HTR-8/SVneo (cell line): ENCODE measurements at places on chromosomes 7 and 10.

GRCh38 chr10:3270577-3271316 lies 98.2 kb upstream of the PITRM1 start:
- DNase-seq = no peak

- no peak for DNase-seq
Measured at GRCh38 chr10:107409522-107409921, 245.0 kb upstream of the SORCS1 start.

- DNase-seq = no peak
Measured at GRCh38 chr10:61634746-61635145, 28.0 kb upstream of the CABCOCO1 start.

DNA sequence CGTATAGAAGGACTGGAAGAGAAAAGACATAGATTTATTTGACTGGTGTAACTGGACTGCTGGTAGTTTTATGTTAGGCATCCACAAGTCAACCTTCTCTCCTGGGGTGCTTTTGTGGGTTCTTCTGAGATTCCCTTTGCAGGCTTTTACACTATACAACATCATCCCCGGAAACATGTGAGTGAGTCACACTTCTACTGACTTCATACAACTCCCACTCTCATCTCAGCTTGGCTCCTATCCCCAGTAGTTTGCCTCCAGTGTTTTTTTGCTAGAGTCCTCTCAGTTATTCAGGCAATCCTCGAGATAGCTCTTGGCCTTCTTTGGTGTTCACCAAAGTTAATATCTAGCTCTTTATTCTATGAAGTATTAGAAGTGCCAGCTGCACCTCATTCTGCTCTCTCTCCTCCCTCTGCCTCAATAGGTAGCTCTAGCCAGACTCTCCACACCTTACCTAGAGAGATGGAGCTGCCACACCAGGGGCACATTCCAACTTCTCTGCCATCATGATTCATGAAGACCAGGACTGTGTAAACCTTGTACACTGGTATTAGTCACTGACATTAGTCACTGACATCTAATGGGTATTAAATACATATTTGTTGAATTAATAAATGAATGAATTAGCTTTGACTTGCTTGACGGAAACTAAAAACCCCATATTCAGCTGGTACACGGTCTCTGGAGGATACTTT lies 281.9 kb downstream of the PPP1R3A start:
- no peak for DNase-seq

DNA sequence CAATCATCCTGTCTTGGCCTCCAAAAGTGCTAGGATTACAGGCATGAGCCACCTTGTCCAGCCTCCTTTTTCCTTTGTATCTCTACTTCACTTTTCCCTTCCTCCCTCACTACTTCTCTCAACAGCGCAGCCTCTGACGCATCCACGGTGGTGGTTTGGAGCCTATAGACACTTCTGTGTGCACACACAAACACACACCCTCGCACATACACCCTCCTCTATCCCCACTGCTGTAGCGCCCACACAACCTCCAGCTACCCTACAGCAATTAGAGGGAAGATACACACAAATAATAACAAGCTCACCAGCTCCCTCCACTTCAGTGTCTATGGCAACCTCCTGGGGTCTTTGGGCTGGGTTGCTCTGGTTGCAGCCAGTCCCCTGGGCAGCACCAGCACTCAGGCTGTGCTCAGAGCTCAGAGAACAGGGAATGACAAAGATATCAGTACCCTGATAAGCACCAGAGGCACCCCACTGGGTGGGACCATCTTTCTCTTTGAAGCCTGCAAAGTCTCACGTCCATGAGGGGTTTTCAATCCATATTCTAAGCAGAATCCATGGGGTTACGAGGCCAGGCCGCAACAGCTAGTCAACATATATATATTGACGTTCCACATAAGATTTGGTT lies 3.3 kb upstream of the CAMK2G start:
- no peak for DNase-seq

- DNase-seq = no peak
Measured at GRCh38 chr7:34735526-34735925, 77.5 kb downstream of the NPSR1 start.

DNA sequence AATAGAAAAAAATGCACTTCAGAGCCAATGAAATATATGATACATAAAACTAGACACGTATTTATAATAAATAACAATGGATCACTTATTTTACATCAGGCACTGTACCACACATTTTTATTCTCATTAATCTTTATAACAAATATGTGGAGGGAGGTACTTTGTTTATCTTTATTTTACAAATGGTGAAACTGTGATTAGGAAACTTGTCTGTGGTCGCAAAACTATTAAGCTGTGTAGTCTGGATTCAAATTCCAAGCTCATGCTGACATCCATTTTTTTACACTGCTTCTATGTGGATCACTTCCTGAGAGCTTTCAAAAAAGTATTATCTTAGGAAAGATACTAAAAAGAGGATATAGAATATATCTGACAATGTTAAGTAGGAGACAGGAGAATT lies 978.6 kb downstream of the SORCS1 start:
- DNase-seq = no peak

GRCh38 chr7:77727936-77728701 lies 31.9 kb downstream of the RSBN1L start:
- DNase-seq = no peak

DNA sequence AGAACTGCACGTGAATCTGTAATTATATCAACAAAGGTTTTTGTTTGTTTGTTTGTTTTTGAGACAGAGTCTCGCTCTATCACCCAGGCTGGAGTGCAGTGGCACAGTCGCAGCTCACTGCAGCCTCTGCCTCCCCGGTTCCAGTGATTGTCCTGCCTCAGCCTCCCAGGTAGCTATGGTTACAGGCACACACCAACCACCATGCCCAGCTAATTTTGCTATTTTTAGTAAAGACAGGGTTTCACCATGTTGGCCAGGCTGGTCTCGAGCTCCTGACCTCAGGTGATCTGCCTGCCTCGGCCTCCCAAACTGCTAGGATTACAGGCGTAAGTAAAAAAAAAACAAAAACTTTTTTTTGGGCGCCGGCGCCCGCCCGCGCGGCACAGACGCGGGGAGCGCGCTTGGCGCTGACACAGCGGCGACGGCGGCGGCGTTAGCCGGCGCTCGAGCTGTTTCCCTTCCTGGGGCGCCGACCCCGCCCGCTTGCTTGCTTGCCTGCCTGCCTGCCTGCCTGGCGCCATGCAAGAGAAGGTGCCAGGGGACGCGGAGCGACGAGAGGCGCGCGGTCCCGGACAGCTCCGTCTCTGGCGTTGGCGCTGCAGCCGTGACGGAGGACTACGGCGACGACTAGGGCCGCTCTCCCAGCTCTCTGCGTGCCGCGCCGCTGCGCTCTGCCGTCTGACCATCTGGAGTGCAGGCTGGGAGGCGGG lies 171.4 kb upstream of the NUPR2 start:
- DNase-seq = no peak

DNA sequence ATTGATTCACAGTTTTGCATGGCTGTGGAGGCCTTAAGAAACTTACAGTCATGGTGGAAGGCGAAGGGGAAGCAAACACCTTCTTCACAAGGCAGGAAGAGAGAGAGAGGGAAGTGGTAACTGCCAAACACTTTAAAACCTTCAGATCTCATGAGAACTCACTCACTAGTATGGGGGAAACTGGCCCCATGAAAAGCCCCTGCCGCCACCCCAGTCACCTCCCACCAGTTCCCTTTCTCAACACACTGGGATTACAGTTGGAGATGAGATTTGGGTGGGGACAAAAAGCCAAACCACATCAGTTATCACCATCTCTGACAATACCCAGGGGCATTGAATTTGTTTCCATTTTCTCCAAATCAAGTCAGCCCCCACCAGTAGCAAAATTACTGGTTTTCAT lies 740.4 kb downstream of the GATA3 start:
- DNase-seq = no peak

GRCh38 chr10:48511066-48511874 lies 93.6 kb downstream of the ARHGAP22 start:
- DNase-seq = no peak

DNA sequence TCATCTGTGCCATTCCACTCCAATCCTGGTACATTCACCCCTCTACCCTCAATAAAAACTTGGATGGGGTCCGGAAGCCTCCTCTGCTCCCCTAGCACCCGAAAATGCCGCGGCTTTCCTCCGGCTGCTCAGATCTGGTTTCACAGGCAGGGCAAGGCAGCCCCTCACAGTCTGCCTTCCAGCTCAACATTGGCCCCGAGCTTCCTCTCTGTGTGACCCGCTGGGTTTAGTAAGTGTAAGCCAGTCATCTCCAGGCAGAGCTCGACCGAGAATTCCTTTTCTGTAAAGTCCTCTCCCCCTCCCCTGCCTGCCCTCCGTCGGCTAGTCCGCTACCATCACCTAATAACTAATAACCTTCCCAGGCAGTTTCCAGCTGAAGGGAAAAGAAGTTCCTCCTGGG lies 3.4 kb downstream of the INHBA start:
- no peak for DNase-seq

DNA sequence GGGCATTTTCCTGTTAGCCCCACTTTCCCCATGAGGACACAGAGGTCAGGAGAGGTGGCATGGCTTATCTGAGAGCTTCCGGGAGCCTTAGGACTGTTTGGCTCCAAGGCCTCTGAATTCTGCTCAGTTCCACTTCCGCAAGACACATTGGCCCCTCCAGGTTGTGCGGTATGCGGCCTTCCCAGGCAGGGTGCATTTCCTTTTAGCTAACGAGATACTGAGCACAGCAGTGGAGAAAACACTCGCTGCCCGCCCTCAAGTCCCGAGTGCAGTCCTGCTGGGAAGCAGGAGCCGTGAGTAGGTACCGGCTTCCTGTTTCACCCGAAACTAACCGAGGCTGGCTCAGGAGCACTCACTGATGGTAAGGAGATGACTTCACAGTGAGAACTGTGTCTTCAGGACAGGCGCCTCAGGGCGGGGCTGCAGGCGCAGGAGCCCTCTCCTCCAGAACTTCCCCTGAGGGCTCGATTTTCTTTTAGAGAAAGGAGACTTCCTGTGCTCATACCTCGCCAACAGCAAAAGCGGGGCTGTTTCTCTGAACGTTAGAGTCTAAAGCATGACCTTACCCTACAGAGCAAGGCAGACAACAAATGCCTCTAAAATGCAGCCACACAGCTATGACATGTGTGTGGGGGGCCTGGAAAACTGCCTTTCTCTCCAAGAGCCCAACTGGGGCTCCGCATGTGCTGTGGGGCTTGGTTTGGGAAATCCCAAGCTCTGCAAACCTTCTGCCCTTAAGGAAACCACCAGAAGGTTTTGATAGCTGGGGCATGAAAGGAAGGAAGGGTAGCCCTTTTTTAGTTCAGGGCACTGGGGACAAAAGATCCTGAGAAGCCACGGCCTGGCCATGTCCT lies 25.9 kb downstream of the RGS10 start:
- DNase-seq = no peak

- no peak for DNase-seq
Measured at GRCh38 chr7:157865351-157866165, 528.8 kb downstream of the DNAJB6 start.

DNA sequence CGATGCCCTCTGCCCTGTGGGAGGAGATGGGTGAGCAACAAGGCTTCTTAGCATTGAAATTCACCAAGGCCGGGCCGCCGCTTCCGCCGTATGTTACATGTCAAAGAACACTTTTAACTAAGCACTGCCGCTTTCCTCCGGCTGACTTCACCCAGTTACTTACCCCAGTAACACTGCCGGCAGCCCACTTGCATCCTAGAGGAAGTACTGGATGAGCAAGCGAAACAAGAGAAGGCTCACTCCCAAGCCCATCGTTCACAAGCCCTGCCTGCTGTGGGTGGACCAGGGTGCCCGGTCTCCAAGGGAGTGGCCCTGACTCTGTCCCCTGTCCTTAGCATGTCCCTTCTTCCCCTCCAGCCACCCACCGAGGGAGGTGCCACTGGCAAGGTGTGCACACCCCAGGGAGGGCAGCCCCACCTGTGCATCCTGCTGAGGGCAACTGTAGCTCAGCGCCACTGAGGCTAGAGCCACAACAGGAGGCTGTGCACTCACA lies 73.1 kb upstream of the EBF3 start:
- no peak for DNase-seq

DNA sequence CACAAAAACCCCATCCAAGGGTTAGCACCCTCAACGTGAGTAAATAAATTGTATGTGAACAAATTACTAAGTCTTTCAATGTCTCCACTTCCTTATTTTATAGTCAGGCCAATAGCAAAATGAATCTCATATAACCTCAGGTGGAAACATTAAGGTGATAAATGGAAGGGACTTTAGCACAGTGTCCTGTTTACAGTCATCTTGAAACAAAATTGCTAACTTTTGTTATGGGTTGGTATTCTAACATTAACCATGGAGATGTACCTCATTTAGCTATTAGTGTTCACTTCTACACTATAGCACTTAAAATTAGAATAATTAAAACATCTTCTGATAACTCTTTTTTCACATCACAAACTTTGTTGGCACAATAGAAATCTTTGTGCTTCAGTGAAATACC lies 255.8 kb upstream of the CNTNAP2 start:
- no peak for DNase-seq

DNA sequence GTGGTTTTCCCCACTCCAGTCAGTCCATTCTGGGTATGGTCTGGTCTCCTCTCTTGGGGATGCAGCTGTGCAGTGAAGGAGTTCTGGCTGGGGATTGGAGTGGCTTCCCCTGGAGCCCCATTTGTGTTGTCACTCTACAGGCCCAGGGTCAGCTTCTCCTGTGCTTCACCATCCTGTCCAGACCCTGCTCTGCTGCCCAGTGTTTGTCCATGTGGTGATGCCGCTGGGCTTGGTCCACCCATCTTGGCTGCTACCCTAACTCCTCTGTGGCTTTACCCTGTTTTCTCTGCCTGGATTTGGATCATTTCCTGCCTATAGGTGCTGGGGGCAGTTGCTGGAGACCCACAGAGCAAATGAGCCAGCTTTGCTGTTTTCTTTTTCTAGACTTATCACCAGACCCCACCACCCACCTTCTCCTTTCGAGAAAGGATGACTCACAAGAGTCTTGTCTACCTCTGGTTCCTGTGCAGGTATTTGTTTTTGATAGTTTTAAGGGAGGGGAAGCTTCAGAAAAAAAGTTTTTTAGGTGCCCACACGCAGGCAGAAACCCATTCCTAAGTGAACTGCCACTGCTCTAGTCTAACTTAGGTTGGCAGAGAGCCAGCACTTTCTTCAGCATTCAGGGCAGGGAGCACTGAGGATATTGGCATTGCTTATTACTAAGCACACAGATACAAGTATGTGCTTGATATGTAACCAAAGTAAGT lies 8.5 kb downstream of the ZDHHC16 start:
- DNase-seq = no peak

- no peak for DNase-seq
Measured at GRCh38 chr7:112398534-112398933, 51.7 kb upstream of the IFRD1 start.

- DNase-seq = no peak
Measured at GRCh38 chr7:95322396-95322795, 1.9 kb downstream of the PON1 start.

DNA sequence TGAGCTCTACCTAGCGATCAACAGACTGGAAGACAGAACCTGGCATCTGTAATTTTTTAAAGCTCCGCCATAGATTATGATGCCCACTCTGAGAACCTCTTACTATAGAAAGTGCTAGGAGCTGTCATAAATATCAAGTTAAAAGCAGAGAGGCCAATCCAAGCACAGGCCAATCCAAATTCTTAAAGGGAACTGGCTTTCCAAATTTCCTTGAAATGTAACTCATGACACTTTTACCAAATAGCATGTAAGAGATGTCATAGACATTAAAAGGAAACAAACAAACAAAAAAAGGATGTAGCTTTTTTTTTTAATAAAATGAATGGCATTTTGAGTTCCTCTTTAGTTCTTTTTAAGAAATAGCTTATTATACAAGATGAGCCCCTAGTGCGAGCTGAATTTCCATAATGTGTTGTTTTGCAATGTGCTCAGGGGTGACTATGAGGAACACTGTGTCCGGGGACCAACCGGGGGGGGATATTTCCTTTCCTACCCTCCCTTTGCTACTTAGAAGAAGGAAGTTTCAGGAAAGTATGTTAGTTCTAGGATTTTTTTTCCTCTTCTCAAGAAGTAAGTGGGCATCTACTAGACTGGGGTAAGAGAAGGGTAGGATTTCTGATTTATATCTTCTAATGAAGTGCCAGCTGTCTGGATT lies 23.7 kb upstream of the MRC1 start:
- no peak for DNase-seq
